Iris pigment epithelial cell (primary cell): ENCODE measurements at places on chromosomes 4 and X.

GRCh38 chrX:104108955-104109354 lies 3.4 kb upstream of the ZCCHC18 start:
- DNase-seq, result no peak

GRCh38 chrX:53681661-53682060 lies 4.9 kb downstream of the HUWE1 start:
- peak; percentile 20 for DNase-seq

GRCh38 chrX:10972706-10973105 lies 138.4 kb upstream of the HCCS start:
- DNase-seq, result peak; percentile 60

GRCh38 chrX:24859211-24859841 lies 156.4 kb downstream of the ARX start:
- DNase-seq, result no peak

DNA sequence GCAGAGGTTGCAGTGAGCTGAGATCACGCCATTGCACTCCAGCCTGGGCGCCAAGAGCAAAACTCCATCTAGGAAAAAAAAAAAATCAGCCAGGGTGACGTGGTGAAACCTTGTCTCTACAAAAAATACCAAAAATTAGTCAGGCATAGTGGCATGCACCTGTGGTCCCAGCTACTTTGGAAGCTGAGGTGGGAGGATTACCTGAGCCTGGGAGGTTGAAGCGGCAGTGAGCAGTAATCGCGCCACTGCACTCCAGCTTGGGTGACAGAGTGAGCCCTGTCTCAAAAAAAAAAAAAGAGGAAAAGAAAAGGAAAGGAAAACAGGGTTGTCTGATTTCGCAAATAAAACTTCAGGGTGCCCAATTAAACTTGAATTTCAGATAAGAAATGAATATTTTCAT lies 106.1 kb downstream of the RBM47 start:
- no peak for DNase-seq

GRCh38 chr4:53767482-53767881 lies 176.2 kb upstream of the LNX1 start:
- DNase-seq, result peak; percentile 89

- no peak for DNase-seq
Observed at GRCh38 chr4:87377816-87378215, 13.2 kb downstream of the HSD17B11 start.

GRCh38 chr4:127491571-127491970 lies 141.2 kb upstream of the INTU start:
- DNase-seq, result no peak

DNA sequence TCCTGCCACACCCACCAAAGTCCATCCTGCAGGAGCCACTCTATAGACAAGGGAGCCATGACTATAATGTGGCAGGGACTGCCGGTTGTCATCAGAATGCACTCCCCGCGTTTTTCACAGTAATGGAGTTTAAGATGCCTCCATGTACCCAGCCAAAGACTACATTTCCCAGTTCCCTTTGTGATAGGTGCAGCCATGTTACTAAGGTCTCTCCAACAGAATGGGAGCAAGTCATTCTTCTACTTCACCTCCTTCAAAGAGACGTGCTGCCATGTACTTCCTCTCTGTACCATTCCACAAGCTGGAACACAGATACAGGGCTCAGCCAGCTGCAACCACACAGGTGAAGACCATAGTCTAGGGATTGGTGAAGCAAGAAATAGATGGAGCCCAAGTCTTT lies 126.7 kb downstream of the CORIN start:
- DNase-seq, result no peak

GRCh38 chr4:138831948-138832347 lies 183.6 kb upstream of the NOCT start:
- no peak for DNase-seq

DNA sequence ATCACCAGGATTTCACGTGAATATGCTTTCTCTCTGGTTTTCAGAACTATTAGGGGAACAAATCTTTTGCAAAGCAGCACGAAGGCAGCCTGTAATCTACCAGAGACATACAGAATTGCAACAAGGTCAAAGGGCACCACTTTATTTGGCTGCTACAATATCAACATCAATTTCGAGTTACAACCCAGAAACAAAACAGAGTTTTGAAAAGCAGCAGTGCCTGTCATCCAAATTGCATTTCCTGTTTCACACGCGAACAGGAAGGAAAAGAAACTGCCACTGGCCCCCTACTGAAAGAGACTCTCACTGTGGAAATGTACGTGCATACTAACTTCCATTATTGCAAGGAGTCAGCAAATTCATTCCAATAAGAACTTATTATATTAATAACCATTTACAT lies 17.1 kb upstream of the C1QTNF7 start:
- peak; percentile 38 for DNase-seq

GRCh38 chr4:12110627-12111026 lies 681.9 kb upstream of the HS3ST1 start:
- no peak for DNase-seq

- peak; percentile 45 for DNase-seq
Observed at GRCh38 chrX:68511255-68511654, 12.4 kb downstream of the YIPF6 start.
